ENCODE measurements at places on chromosomes 2 and 18.

- DNase-seq: no peak
Measured at GRCh38 chr2:70391259-70391658, 89.4 kb upstream of the FAM136A start.

- DNase-seq: no peak
Measured at GRCh38 chr2:64036034-64036705, 16.9 kb upstream of the VPS54 start.

- DNase-seq: no peak
Measured at GRCh38 chr2:179017773-179018357, 32.1 kb downstream of the CCDC141 start.

GRCh38 chr2:141942006-141942789, 188.6 kb downstream of the LRP1B start:
- DNase-seq: no peak

DNA sequence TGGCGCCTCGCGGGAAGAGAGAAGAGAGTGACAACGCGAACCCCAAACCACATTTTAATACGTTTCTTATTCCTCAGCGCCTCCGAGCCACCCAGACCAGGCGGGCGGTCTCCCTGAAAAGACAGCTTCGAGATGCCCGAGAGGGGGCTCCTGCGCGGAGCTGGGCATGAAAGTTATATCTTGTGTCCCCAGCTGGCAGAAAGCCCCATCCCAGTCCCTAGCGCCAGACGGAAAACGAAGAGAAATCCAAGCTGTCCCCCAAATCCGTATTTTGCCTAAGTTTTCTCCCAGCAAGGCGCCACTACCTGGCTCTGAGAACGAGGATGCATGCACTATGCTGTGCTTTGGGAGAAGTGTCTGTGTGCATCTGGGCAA, 797 bp downstream of the NXPH2 start:
- no peak for DNase-seq

DNA sequence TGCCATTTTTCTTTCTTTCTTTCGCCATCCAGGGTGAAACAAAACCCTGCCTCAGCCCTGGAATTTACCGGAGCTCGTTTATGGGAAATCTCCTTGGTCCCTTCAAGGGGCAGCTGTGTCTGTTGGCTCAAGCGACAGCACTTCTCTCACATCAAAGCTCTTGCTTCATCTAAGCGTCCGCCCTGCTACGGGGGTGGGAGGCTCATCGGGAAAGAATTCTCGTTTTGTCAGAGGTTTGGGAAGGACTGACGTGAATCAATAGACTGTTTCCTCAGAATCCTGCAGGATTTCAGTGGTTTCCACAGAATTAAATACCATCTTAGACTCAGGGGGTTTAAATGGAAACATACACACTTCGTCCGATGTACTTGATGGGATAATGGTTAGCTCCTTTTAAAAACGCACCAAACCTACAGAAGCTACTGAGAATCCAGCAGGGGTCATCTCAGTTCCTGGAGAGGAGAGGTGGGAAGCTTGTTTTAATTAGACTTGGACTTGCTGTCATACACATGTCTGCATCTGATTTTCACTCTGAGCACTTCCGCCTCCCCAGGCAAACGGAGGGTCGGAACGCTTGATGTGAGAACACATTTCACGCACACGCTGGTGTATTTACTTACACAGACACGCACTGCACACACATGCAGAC, 91.6 kb downstream of the ASB1 start:
- no peak for DNase-seq

GRCh38 chr2:58521803-58522554, 280.9 kb upstream of the FANCL start:
- DNase-seq: no peak

- no peak for DNase-seq
Measured at GRCh38 chr2:231470246-231470900, 6.1 kb upstream of the NCL start.

GRCh38 chr2:130729322-130730299, 741 bp downstream of the GPR148 start:
- no peak for DNase-seq

- no peak for DNase-seq
Measured at GRCh38 chr2:217795706-217796465, 206.9 kb downstream of the TNS1 start.

DNA sequence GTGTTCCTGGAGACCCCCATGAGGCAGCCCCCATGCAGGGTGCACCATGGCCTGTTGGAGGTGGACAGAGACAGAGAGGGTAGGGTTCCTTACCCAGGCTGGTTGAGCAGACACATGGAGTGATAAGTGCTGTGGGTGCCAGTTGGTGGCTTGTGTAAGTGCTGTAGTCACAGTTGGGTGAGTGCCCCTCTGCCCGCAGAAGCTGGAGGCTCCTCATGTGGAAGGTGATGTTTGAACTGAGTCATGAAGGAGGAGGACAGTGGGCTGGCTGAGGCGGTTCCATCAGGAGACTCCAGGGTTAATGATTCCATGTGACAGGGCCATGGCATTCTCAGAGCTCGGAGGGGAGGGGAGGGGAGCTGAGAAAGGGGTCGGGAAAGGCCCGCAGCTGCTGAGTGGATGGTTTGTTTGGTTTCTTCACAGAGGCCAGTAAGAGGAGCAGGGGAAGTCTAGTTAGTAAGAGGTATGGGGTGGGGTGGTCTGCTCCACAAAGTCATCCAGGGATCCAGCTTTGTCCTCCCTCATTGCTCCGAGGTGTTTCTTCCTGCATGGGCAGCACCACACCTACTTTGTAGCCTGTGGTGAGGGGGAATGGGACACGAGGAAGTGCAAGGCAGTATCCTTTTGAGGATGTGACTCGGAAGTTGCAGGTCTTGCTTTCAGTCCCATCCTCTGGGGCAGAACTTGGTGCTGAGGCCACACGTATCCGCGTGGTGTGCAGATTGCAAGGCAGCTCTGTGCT, 13.6 kb downstream of the IMPA2 start:
- DNase-seq: no peak

GRCh38 chr2:25197336-25198208, 29.2 kb upstream of the POMC start:
- DNase-seq: no peak

GRCh38 chr2:75018162-75018561, 59.7 kb downstream of the POLE4 start:
- DNase-seq: no peak

GRCh38 chr2:120914839-120915521, 179.3 kb downstream of the GLI2 start:
- DNase-seq: no peak

GRCh38 chr2:200679535-200679934, 93.7 kb downstream of the AOX1 start:
- DNase-seq: no peak
